Activated CD4-positive, alpha-beta T cell treated with anti-CD3 and anti-CD28 coated beads for 36 hours (primary cell): ENCODE measurements at places on chromosomes 3 and 15.
A peak's percentile ranks its signal among the peaks of the same experiment; 100 is the strongest.

DNA sequence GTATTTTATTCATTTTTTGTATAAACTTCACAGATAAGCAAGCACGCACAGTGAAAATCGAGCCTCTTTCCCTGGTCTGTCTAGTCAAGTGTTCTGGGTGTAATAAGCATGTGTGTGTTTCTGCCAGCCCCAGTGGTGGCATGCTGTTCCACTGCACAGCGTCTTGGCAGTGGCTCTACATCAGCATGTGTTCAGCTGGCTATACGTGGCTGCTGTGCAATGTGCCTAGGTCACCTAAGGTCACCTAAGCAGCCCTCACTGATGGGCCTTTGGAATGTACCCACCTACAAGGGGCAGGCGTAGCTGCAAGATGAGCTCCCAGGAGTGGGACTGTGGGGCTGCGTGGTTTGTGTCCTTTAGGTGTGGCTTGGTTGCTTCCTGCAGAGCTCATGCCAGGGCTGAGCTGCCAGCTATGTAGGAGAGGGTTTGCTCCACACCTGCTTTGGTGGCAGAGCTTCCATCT, 4.9 kb downstream of the LIMD1 start:
- no peak for DNase-seq

DNA sequence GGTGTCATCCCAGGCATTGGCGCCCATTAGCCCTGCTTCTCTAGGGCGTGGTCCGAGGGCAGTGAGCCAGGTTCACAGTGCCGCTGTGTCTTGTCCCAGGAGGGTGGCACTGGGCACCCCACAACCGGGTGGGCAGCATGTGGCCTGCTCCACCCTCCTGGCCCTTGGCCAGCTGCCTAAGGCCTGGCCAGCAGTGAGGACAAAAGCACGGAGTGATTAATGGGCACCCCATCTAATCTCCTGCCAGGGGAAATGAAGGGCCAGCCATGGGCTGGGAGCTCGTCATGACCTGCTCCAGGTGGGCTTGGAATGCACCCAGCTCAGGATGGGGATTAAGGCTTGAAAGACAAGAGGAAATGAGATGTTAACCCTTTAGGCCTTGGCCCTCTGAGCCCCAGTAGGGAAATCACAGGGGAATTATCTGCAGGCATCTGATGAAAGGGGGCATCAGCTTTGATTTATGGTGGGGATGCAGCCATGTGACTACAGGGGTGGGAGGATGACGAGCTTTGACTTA, 5.2 kb downstream of the THSD4 start:
- DNase-seq = no peak

DNA sequence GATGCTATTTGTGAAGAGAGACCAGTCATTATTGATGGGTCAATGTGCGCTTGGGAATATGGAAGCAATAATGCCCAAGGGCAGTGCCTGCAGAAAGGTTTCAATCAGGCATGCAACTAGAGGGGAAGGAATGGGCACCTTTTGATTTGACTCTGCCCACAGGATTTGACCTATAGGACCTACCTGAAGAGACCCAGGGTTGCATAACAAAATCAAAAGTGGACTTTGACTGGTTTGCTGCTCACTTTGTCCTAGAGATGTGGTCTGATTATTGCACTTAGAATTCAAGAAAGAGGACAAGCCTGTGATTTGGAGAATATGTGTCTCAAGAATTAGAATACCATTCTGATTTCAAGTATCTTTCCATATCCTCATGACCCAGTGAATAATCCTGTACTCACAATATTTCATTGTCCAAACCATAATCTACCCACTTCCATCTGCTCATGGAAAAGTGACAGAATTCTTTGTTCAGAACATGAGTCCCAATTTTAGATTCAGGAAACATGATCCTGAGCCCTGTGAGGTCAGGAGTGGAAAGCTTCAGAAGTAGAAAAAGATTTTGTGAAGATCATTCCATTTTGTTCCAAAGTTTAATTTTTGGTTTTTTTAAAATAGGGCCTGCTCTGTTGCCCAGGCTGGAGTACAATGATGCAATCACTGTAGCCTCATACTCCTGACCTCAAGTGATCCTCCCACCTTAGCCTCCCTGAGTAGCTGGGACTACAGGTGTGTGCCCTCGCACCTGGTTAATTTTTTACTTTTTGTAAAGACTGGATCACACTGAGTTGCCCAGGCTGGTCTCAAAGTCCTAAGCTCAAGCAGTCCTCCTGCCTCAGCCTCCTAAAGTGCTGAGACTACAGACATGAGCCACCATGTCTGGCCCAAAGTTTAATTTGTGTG, 151.3 kb upstream of the NR2E3 start:
- no peak for DNase-seq

DNA sequence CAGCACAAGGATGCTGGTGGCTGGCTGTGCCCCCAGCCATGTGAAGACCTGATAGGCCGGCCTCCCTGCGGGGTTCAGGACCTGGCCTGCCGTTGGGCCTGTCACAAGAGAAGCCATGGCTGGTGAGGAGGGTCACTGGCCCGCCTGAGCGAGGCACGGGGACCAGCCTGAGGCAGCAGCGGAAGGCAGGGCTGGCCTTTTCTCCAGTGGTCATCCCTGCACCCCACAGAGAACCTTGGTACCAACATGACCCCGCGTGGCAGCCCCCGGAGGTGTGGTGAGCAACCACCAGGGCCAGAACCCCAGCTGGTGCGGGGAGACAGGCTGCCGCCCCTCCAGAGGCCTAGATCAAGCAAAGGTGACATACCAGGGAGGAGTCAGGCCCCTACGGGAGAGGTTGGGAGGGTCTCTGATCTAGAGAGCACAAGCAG, 134.1 kb upstream of the MEF2A start:
- DNase-seq = peak; percentile 2

DNA sequence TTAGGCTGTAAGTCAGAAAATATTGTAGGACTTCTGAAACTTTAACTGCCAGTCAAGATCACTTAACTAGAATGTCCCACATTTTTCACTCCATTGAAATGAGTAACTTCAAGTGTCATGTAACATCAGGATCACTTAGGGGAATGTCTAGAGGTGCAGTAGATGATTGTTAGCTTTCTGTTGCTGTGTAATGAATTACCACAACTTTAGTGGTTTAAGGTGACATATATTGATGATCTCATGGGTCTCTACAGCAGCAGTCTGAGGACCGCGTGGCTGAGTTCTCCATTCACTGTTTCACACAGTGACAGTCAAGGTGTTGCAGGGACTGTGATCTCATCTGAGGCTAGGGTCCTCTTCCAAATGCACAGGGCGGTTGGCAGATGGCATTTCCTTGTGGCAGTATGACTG, 82.7 kb downstream of the SLC25A26 start:
- peak; percentile 70 for DNase-seq

DNA sequence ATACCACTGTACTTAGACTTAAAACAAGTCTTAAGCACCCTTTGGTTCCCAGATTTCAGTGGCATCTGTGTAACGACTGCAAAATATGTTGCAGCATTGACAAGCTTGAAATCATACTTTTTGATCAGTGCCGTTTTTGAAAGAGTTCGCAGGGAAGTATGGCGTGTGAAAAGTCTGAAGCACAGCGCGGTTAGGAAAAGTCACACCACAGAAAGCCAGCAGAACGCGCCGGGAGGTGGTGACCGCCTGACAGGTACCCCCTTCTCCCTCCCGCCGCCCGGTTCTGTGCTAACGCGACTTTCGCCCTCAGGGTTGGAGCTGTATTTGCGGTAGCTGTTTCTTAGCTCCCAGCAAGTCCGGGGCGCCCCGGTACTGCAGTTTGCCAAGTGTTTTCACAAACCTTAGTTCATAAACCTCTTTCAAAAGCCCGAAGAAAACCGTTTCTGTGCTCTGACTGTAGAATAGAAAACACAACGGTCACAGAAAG, 481 bp upstream of the CRYBG3 start:
- DNase-seq = peak; percentile 68

DNA sequence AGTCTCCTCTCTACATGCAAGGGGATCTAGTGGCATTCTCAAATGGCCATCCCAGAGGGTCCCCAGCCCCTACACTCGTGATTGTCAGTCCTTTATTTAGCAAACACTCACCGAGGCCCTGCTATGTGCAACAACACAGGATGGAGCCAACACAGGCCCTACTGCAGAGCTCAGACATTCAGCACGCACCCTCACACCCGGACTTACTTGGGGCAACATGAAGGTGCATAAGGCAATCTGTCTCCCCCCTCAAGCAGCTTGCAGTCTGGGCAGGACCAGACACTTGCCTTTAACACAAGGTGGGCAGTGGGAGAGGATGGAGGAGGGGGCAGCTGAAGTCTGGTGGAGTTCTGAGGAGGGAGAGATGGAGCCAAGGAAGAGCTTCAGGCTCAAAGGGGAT, 258.4 kb downstream of the XXYLT1 start:
- DNase-seq = no peak

GRCh38 chr3:25548836-25549235, 115.9 kb downstream of the TOP2B start:
- no peak for DNase-seq

DNA sequence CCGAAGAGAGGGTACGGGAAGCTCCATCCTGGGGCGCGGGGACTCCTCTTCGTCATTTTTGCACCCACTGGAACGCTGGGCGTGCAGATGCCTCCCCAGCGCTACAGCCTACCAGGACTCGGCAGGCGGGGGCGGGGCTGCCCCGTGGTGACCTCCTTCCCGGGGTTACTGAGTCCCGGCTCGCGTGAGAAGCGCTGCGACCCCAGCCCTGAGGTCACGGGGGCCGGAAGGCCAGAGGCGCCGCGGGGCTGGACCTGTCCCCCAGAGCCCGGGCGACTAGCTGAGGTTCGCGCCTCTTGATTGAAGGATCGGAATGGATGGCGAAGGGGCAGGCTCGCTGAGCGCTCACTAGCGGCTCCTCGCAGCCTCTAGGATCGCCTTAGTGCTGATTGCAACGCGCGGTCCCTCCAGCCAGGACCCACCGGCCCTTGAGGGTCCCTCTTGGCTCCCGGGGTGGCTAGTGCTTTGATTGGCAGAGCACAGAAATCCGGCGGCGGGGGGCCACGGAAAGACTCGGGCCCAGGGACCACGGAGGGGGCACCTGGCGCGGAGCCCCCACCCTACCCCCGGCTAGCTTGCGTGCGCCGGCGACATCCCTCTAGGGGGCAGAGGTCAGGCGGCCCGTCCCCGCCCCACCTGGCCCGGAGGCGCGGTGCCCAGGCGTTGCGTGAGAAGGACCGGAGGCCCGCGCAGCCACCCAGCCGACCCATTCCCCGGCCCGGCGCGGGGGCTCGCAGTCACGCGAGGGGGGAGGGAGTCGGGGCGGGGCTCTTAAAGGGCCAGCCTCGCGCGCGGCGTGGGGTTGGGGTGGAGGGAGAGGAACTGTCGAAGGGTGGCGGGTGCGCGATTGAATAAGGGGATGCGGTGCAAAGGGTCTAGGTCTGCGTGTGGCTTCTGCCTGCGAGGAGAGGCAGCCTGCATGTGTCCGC, 781 bp upstream of the CYP1A1 start:
- peak; percentile 79 for DNase-seq

GRCh38 chr3:14142567-14143270, 17.9 kb downstream of the TMEM43 start:
- peak; percentile 56 for DNase-seq

DNA sequence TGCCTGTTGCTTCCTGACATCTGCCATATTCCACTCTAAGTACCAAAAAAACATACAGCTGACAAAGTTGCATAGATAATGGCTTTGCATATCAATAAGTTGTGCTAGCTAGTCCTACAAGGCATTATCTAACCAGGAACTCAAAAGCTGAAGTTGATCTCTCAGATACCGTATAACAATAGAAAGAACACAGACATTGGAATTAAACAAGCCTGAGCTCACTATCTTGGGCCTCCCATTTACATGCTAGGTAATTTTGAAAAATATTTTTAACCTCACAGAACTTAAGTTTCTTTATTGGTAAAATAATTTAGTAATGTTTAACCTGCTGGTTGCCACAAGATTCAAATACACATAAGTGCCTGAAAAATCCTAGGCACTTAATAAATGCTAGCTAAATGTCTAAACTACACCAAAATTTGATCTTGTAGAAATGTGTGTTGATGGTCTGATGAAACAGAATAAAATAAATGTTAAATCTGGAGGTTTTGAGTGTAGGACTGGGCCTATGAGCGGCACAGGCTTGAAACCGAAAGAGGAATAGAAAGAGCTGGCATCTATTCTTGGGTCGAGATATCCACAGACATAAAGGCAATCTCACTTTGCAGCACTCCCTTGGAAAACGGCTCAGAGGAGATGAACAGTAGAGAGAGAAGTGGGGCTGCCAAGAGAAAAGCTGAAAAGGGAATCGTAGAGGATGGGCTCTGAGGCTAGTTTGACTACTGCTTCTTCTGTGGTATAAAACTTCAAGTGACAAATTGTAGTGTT, 29.9 kb upstream of the TTC14 start:
- DNase-seq = no peak

DNA sequence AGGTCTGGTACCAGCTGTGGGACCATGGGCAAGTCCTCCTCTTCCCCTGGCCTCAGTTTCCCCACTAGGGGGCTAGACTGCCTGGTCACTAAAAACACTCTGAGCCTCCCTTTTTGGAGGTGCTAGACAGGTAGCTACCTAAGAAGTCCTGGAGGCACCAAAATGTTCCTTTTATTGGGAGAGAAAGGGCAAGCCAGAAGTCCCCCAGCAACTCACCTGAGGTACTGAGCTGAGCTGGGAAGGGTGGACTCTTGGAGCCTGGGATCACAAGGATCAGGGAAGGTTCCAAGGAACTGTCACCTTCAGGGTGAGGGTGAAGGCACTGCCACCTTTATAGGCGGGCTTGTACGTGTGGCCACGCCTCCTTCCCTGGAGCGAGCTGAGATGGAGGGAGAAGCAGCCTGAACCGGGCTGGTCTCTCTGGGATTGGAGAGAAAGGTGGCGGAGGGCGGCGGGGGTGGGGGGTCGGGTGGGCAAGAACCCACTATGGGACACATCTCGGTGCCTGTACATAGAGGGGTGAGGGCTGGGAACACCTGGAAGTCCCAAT, at the start of gene CYP1A1:
Gene CYP1A1, minus strand, starts transcription at position 304 of the 550 bp plus-strand sequence. CDS start 2,431 bp downstream, outside the sequence.
- DNase-seq = peak; percentile 62

- DNase-seq = no peak
Measured at GRCh38 chr3:124082343-124082742, 90.4 kb upstream of the ROPN1 start.

DNA sequence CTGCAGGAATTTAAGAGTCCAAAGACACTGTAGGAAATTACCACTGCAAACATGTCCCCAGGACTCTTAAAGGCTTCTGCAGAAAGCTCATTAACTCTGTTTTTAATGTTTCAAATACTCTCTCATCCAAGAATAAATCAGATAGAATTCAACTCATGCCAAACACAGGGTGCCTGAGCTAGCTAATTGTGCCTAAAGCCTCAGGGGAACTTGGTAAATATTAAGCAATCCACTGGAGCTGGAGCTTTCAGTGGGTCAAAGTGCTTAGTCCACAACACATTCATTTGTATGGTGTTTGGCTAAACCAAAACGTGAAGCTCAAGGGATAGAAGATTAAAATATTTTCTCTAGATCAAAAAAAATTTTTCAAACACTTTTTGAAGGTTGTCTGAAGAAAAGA, 131.4 kb downstream of the THRB start:
- DNase-seq = no peak

GRCh38 chr3:33577588-33577987, 137.4 kb upstream of the UBP1 start:
- DNase-seq = no peak

GRCh38 chr15:86082619-86083380, 3.1 kb downstream of the AGBL1 start:
- peak; percentile 23 for DNase-seq
